ENCODE measurements at places on chromosomes 1 and 21. TPM values are rescaled to one million over a fixed set of nuclear protein-coding genes. Genes with fewer than 3 reads are reported as not detected.
A peak's percentile ranks its signal among the peaks of the same experiment; 100 is the strongest.

DNA sequence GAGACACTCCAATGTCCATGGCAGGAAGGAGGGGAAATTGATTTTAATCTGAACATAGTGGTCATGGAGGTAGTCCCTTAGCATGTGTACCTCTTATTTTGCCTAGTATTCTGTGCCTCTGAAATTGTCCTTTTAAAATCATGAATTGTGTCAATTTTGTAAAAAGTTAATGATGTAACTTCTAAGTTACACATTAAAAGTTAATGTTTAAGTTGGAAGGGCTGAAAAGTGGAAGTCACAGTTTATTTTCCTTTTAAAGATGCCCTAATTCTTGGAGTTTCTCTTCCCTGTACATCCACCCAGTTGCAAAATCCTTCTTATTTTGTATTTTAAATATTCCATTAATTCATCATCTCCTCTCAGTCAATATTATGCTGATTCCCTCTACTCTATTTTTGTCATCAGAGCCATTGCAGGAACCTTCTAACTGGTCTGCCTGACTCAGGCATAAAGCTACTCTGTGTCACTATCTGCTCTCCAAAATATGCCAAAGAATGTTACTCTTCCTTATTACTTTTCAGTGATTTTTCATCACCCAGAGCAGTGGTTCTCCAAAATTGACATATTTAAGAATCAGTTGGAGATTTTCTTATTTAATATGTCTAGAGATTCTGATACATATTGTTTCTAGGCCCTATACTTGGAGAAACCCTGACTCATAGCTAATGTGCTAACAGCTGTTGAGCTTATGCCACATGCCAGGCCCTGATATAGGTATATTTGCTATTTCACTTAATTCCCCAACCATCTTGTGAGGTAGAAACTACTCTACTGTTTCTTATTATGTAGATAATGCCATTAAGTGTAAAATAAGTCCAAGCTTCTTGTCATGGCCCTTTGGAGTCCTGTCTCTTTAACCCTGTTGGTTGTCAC lies 5.1 kb downstream of the HOOK1 start:
- DNase-seq, result no peak

DNA sequence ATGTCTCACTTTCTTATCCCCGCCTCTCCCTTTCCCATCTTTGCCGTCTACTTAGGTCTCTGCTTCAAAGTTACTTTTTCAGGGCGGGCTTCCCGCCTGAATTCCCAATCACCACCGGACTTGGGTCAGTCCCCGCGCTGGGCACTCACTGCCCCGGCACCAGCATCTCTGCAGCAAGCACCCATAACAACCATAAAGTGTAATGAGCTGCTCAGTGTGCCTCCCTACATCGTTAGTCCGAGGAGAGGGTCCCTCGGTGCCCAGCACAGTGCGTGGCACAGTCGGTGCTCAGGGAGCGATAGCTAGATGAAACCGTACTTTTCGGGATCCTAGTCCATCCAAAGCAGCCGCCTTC lies 633 bp upstream of the CTPS1 start:
- DNase-seq, result no peak

- DNase-seq, result no peak
Observed at GRCh38 chr1:152774875-152775274, at the start of gene LCE1F. LCE1F (plus strand) TSS chr1:152775140; CDS start chr1:152776372, 1,232 bp downstream.

DNA sequence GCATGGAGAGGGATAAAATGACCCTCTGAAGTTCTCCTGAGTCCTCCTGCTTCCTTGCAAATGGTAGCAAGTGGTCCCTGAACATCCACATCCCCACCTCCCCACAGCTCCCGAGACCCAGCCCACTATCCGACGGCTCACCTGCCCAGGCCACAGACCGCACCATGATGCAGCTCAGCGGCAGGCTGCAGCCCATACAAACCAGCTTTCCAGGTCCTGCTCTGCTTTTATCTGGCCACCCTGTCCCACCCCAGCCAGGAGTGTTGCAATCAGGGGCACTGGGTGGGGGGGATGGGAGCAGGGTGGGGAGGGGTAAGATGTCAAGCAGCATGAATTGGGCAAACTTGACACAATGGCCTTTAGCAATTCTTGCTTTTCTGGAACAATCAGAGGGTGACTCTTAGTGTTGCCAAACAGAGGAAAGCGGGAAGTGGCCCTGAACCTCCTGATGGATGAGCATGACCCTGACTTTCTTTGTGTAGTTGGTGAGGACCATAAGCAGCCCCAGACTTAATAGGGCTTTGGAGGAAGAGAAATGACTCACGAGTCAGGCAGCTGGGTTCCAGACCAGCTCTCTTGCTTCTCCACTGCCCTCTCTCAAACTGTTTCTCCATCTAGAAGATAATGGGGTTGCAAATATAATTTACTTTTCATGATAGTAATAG lies at the start of gene CHIT1:
CHIT1 (minus strand) TSS at position 203 of the 665 bp plus-strand sequence; CDS start at position 166, 37 bp downstream.
- no peak for DNase-seq

GRCh38 chr1:36137226-36137625 lies 12.1 kb downstream of the TRAPPC3 start:
- DNase-seq, result no peak

DNA sequence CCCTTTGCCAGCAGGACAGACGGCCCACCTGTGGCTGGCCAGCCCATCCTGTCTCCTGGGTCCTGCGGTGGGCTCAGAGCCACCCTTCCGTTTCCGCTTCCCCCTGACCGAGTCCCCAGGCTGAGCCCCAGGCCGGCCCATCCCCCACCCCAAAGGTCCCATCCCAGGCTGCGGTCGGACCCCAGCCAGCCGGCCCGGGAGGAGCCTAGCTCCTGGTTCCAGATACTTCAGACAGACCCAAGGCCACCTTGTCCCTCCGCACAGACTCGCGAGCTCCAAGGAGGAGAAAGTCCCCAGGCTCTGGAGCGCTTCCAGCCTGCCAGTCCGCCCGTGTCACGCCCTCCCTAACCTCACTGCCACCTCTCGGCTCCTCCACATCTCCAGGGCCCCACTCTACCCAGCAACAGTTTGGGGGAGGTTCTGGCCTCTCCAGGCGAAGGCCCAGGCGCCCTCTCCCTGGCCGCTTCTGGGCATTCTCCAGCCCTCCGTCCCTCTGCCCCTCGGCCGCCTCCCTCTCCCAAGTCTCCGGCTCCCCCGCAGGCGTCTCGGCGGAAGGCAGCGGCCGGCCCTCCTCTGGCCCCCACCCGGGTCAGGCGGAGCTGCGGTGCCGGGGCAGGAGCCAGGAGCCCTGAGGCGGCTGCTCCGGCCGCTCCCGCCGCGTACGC lies 835 bp downstream of the LRRN2 start:
- DNase-seq, result no peak

DNA sequence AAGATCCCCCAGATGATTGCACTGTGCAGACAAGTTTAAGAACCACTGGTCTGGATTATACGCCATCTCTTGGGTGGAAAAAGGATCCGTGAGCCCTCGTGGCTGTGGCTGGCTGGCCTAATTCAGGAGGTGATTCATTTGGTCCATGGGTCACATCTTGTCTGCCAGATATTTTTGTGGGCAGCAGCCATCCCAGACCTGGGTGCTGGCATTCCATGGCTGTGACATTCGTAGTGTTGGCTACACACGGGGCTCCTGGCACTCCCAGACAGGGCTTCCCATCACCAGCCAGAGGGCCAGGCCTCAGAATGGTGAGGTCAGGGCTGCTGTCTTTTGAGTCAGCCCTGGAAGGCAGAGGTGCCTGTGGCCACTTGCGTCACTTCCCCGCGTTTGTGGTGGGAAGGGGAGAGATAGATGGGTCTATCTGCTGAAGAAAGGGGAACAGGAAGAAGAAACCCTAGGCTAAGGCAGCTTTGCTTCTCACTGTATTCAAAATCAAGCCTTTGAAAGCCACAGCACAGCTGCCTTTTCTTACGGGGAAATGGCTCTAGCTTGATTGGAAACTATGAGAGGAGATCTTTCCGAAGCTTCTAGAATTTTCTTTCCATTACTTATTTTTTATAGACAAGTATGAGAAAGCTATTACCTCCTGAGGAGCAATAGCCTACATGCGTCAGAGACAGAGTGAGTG lies 32.4 kb downstream of the EIF2D start:
- DNase-seq, result no peak

DNA sequence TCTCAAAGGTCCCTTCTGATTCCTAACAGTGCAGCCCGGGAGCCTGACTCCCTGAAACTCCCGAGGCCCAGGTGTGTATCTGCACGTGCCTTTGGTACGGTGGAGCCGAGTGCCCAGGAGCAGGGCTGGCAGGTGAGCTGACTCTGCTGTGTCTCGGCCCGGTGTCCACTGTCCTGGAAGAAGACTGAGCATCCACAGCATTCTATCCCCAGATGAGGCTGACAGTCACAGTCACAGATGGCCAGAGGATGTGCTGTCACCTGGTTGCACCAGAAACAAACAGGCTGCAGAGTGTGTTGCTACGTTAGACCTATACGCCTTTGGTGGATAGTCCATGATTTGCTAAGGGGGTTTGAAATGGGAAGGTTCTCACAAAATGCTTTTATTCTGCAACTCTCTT lies 9.8 kb downstream of the ETV3L start:
- DNase-seq, result no peak

DNA sequence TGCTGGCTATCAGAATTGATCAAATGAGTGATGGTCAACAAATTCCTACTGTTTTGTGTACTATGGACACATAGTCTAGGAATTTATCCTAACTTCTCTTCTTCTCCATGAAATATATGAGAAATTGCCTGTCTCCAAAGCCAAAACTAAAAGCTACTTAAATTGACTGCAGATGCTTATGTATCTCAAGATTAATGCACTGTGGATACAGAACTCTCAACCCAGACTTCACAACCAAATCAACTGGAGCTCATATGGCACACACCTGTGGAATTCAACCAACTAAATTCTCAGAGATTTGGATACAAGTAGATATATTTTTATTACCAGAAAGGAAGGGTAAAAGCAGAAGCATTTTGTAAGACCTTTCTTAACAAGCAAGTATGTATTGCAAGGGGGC lies 566.1 kb downstream of the LTN1 start:
- no peak for DNase-seq

GRCh38 chr1:951364-951763 lies 7.7 kb downstream of the NOC2L start:
- no peak for DNase-seq

GRCh38 chr1:182087719-182088350 lies 26.3 kb upstream of the ZNF648 start:
- DNase-seq, result no peak

DNA sequence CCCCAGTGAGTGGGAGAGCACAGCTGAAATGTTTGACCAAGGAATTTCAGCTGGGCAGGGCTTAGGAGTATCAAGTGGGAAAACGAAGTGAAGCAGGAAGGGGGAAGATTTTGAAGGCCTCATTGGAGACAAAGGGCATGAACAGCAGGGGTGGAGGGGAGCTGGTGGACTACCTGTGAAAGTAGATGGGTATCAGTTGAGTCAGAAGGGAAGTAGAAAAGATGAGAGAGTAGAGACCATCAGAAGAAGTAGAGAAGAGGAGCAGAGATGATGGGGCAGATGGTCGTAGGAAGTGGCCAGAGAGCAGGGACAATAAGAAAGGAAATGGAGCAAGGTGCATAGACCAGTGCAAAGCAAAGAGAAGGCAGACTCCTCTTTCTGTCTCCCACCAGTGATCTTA lies 189.0 kb upstream of the RUNX1 start:
- no peak for DNase-seq

DNA sequence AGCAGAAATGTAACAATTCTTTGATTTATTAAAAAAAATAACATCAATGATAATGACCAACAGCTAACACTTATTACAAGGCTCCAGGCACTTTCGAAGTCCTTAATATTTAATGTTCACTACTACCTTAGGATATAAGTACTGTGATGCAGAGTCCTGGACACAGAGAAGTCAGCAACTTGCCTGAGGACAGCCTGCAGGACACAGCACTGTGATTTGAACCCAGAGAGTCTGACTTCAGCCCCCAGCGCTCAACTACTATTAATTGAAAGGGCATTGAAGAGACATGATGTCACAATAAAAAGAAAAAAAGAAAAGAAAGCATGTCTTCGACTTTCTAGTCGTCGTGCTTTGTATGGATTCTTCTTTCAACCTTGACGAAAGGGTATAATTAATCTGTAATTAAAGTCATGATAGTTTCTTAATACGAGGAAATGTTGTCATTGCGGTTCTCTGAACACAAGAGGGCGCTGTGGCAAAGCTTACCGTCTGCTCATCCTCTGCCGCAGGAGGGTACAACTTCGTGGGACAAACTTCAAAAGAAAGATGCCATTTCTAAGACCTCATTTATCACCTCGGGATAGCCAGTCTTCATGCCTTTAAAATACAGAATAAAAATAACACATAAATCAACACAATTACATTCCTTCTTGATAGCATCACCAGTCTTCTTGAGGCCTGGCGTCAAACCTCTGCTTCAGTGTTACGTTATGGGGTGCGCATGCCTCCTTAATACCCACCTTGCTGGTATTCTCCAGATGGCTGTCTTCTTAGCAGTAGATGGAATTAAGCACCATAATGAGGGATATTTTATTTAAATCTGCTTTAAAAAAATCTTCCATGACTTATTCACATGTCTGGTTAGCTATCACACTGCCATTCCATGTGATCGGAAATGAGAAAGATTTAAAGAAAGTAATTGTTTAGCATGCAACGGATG lies 240.1 kb downstream of the DISC1 start:
- DNase-seq, result no peak

- DNase-seq, result no peak
Observed at GRCh38 chr1:172843444-172843843, 184.5 kb downstream of the FASLG start.

- no peak for DNase-seq
Observed at GRCh38 chr1:27341525-27342252, at the start of gene SYTL1. SYTL1 (plus strand) TSS chr1:27342022; CDS start chr1:27345335, 3,313 bp downstream.

- no peak for DNase-seq
Observed at GRCh38 chr1:5622412-5622811, 369.8 kb downstream of the NPHP4 start.

DNA sequence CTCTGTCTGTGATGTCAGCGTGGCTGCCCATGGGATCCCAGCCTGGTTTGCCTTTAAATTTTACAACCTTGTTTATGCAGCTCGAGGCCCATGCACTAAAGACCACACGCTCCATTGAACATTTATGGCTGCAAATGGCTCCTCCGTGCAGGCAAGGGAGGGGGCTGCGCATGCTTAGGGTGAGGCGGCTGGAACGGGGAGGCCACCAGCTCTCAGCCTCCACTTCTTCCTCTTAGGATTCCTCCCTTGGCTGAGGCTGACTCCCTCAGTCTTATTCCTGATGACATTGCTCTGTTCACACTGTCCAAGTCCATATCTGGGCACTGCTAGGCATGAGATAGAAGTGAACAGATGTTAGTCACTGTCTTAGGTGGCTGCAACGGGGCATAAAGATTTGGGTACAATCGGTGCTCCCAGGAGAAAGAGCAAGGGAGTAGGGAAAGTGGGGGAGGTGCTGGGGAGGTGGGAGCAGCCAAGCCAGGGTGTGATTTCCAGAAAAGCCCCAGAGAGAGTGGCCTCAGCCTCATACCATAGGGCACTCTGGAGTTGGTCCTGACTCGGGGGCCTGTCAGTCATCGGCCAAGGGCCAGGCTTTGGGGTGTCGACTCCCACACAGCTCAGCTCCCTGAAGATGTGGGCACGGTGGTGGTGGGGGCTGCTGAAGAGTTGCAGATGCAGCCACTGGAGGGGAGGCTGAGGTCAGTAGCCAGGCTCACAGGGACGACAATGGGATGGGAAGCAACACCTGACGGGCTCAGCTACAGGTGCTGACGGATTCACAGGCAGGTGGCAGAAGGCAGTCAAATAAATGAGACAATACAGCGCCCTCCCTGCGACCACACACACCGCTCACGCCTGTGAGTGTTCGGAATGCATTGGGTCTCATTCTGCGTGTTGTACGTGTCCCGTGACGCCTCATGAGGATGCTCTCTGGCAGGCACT lies 37.3 kb upstream of the ACTL8 start:
- DNase-seq, result peak; percentile 16

- no peak for DNase-seq
Observed at GRCh38 chr1:107637101-107637500, 327.9 kb downstream of the VAV3 start.

The TEX38 gene
- not detected for total RNA-seq

The ADCY10 gene
- not detected for total RNA-seq

The ELF3 gene
- 153 TPM for total RNA-seq

The TRIM17 gene
- total RNA-seq, result 6.1 TPM

The LEPR gene
- total RNA-seq, result 11.6 TPM

The RIMKLA gene
- total RNA-seq, result 0.29 TPM

Data from kidney epithelial cell (primary cell).